ENCODE measurements at places on chromosomes 3 and 15. TPM values are rescaled to one million over a fixed set of nuclear protein-coding genes. Genes with fewer than 3 reads are reported as not detected.

The ANKUB1 gene
- total RNA-seq: not detected

The RBPMS2 gene
- 0.24 TPM for total RNA-seq

The KNG1 gene
- total RNA-seq: not detected

The CTXN2 gene
- total RNA-seq: not detected

The COL8A1 gene
- 83.3 TPM for total RNA-seq

The DGKG gene
- not detected for total RNA-seq

The PRR23C gene
- not detected for total RNA-seq

The CCK gene
- total RNA-seq: not detected

The TOMM70 gene
- total RNA-seq: 40.9 TPM

The RTP3 gene
- not detected for total RNA-seq

The RARRES1 gene
- total RNA-seq: 26.0 TPM

The IL5RA gene
- total RNA-seq: not detected

The SLC51A gene
- not detected for total RNA-seq

The DUOXA2 gene
- not detected for total RNA-seq

The RBMS3 gene
- 36.0 TPM for total RNA-seq

The SLC22A14 gene
- not detected for total RNA-seq

The MELTF gene
- total RNA-seq: 41.9 TPM

The GMNC gene
- not detected for total RNA-seq

The CACNA1D gene
- total RNA-seq: 0.98 TPM

The ZBTB20 gene
- 27.1 TPM for total RNA-seq

The NPTN gene
- 82.1 TPM for total RNA-seq

The RTP1 gene
- not detected for total RNA-seq

The QRICH1 gene
- total RNA-seq: 45.7 TPM

The SNX22 gene
- 0.06 TPM for total RNA-seq

The EPB42 gene
- total RNA-seq: not detected

The CDHR4 gene
- not detected for total RNA-seq

The PDZRN3 gene
- total RNA-seq: 46.0 TPM
